ENCODE measurements at places on chromosomes 5 and 9.

DNA sequence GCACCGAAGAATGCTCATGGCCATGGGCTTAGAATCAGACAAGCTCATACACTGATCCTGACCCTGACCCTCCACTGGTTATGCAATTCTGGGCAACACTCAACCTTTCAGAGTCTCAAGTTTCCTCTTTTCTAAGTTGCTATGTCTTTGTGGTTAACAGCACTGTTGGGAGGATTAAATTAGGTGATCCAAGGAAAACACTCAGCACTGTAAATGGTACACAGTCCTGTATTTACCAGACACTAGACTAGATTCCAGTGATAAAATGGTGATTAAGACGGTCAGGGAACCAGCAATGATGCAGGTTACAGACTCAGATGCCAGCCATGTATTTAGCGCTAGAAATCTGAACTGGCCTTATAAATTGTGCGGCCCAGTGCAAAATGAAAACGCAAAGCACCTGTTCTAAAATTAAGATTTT is 8.1 kb downstream of the ARL15 start:
- DNase-seq: no peak

GRCh38 chr9:84101964-84102632 is 121.5 kb downstream of the RMI1 start:
- no peak for DNase-seq

DNA sequence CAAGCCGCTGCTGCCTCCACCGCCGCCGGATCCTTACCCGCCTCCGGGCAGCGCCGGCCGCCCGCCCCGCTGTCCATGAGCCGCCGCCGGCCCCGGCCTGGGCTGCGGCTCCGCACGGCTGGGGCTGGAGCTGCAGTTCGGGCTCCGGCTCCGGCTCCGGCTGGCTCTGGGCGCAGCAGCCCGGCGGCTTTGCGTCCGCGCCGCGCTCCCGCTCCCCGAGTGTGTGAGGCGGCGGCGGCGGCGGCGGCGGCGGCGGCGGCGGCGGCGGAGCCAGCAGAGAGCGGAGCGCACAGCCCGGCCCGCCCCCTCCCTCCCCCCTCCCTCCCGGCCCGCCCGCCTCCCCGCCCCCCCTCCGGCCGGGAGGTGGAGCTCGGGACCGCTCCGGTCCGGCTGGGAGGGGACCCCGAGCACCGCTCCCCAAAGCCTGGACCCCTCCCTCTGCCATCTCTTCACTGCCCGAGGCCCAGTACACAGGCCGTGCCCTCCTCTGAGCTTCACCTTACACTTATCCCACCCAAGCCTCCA is at the start of gene PCDH1:
PCDH1 (minus strand) TSS at position 225 of the 525 bp plus-strand sequence; CDS start at position 77, 148 bp downstream.
- DNase-seq: no peak

DNA sequence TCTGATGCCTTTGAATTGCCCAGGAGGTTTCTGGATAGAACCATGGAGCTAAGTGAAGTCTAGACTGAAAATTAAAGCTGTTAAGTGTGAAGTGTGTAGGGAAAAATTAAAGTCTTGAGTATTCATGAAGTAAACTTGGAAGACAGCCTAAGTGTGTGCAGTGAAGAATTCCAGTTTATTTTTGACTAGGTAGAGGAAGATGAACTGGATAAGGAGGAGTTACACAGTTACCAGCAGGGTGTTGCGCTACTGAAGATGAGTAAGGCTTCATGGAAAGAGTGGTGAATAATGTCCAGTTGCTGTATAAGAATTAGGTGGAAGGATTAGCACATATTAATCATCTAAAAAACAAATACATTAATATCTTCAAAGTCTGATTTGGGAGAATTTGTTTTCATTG is 5.7 kb upstream of the CHD1 start:
- DNase-seq: no peak

DNA sequence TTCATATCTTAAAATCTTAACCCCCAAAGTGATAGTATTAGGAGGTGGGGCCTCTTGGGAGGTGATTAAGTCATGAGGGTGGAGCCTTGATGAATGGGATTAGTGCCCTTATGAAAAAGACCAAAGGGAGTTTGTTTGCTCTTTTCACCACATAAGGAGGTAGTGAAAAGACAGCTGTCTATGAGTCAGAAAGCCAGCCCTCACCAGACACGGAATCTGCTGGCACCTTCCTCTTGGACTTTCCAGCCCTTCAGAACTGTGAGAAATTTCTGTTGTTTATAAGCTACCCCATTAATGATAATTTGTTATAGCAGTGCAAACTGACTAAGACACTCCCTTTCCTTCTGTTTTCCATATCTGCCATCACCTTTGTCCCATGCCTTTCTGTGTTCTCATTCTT is 20.8 kb downstream of the IFNB1 start:
- no peak for DNase-seq

- DNase-seq: no peak
Measured at GRCh38 chr5:72651779-72652178, 144.6 kb upstream of the ZNF366 start.

- DNase-seq: no peak
Measured at GRCh38 chr5:123512611-123513461, 859 bp downstream of the CSNK1G3 start.

GRCh38 chr5:7868427-7868772 is 431 bp downstream of the FASTKD3 start:
- no peak for DNase-seq

DNA sequence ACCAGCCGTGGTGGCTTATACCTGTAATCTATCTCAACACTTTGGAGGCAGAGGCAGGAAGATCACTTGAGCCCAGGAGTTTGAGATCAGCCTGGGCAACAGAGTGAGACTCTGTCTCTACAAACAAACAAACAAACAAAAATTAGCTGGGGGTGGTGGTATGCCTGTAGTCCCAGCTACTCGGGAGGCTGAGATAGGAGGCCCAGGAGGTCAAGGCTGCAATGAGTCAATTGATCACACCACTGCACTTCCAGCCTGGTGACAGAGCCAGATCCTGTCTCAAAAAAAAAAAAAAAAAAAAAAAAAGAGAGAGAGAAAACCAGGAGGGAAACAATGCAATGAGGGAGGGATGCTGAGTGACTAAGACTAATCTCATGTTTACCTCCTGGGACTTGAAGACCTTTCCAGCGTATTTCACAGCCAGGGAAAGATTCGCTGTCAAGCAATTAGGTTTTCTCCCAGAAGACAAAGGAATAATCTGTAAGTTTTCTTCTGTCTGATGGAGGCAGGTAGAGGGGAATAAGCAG is 51.1 kb upstream of the MIER3 start:
- DNase-seq: no peak

GRCh38 chr9:78898234-78898633 is 601.3 kb downstream of the PSAT1 start:
- DNase-seq: no peak
